ENCODE measurements at places on chromosomes 2 and 18.

- peak; percentile 89 for DNase-seq
These were observed 155.2 kb downstream of the IRS1 start for GRCh38 chr2:226644399-226644865.

- peak; percentile 8 for DNase-seq
These were observed at the start of gene TNFRSF11A for GRCh38 chr18:62324917-62325805. Gene TNFRSF11A (plus strand): TSS chr18:62325310. CDS start chr18:62325353, 43 bp downstream.

GRCh38 chr18:58603375-58604067 is 25.4 kb downstream of the ALPK2 start:
- DNase-seq, result peak; percentile 17

DNA sequence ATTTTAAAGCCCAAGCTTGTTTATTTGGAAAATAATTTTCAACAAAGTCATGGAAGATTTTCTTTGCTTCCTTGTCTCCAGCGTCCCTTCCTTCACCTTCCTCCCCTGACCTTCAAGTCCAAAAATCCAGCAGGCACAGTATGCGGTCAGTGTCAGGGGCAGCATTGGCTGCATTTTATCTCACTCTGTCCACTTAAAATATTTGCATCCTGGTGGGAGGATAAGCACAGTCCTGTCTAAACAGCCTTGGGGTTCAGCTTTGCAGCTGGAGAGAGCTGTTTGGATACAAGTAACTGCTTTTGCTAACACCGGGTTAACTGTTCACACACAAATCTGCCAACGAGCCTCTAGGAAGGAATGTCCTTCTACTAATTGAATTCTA is 318.1 kb downstream of the PDE11A start:
- DNase-seq, result no peak

Data from fibroblast of mammary gland (primary cell).